Activated CD4-positive, alpha-beta T cell treated with anti-CD3 and anti-CD28 coated beads, Interleukin-2, amount 10 ng/mL, durations not matched to agents 7 days and 5 days (primary cell): ENCODE measurements at places on chromosomes 11 and 22.

DNA sequence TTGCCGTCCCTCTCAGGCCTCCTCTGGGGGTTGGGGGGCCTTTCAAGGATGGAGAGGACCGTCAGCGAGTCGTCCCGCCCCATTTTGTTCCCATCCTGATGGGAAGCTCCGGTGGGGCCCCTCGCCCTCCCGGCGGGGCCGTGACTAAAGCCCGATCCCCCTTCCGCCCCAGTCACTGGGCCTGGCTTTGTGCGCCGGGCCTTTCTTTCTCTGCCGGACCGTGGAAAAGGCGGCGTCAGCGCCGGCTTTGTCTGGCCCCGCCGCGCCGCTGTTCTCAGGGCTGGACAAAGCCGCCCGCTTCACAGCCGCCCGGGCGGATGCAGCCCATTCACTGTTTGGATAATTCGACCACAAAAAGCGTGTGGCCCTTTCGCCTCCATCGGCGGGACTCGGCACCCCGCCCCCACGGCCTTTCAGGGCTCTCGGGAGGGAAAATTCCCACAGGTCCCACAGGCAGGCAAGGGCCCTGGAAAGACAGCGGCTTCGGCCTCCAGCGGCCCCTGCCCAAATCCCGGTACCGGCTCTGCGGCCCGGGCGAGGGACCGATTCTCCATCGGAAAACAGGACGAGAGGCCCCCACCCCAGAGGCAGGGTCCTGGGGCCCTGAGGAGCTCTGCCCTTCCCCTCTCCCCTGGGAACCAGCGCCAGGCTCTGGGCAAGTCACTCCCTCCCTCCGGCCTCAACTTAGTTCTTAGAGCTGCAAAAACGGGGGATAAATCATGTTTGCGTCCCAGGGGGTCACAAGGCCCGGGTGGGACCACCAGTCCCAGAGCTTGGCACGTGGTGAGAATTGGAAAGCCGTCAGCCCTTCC is 87.2 kb downstream of the WNT7B start:
- DNase-seq: no peak

GRCh38 chr11:133999355-133999754 is 42.6 kb upstream of the IGSF9B start:
- no peak for DNase-seq

DNA sequence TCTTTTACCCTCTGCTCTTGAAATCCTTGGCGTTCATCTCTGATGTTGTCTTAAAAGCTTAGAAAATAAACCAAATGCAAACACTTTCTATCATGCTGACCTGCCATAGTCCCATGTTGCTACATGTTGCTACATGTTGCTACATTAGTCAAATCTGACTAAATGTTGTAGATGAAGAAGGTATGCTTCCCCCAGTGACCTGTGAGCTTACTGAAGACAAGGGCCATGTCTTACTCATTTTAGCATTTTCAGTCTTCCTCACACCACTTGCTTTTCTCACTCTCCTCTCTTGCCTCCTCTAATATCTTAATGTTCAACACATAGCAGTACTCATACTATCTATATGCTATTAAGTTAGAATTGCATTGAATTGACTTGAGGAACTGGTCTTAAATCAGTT is 346.4 kb upstream of the MTNR1B start:
- no peak for DNase-seq

DNA sequence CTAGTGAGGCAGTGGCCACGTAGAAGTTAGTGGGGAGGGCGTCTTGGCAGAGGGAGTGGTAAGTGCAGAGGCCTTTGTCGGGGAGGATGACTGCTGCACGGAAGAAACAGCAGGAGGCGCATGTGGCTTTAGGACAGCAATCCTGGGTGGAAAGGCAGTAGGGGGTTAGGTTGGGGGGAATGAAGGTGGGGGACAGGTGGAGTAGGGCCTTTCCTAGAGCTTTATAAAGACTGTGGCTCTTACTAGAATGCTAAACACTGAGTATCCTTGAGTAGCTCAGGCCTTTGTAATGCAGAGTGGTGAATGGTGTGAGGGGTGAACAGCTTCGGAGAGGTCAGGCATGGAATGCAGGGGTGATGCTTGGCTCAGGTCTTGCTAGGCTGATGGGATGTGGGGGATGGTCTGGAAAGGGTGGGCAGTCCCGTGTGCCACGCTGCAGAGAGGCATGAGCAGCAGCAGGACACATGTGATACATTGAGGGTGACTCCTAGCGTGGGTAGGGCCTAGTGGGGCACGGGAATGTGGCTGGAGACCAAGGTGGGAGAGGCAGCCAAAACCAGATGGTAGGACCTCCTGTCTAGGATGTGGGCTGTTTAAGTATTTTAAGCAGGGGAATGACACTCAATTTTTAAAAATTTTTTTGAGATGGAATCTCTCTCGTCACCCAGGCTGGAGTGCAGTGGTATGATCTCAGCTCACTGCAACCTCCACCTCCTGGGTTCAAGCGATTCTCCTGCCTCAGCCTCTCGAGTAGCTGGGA is 19.2 kb downstream of the AP2A2 start:
- DNase-seq: no peak

GRCh38 chr11:107719557-107720302 is 7.9 kb upstream of the SLN start:
- no peak for DNase-seq

DNA sequence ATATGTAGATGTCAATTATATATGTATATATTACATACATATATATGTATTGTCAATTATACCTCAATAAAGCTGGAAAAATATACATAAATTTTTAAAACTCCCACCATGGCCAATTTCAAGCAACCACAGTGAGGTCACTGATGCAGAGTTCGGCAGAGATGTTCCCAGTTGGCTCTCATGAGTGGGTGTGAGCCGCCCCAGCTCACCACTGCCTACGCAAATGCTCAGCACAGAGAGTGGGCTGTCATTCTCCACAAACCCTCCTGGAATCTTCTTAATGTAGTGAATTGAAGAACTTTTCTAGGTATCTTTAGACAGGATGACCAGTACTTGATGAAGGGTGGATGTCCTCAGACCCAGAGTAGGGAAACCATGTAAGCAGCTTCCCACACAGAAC is 96.6 kb upstream of the TMEM45B start:
- DNase-seq: no peak

- no peak for DNase-seq
Observed at GRCh38 chr11:44652901-44653644, 73.7 kb upstream of the TSPAN18 start.

DNA sequence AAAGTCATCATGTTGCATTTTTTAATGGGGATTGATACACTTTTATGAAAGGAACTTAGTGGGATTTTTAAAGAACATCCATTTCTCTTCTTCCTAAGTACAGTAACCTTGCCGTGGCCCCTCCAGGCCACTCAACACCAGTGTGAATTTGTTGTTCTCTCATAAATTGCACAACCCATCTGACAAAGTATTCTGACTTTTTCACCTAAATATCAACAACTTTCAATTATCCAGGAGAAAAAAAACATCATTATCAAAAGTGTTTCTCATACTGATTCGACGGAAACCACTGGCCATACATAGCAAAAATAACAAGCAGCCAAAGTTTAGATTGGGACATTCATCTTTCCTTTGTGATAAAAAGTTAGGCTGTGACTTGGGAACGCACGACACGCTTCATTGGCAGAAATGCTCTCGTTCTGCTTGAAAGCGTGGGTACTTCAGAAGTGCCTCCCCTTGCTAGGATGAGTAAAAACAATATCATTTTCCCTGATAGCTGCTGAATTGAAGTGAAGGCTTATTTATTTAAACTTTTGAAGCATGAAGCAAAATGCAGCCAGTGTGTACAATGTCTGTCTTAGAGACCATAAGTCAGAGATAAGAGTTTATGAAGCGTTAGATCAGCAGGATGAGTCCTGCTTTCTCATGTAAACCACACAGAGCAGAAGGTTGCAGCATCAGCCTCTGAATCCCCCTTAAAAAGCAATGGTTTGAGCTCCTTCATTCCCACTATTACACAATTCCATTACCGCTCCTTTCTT is 20.6 kb upstream of the EIF3M start:
- DNase-seq: no peak

DNA sequence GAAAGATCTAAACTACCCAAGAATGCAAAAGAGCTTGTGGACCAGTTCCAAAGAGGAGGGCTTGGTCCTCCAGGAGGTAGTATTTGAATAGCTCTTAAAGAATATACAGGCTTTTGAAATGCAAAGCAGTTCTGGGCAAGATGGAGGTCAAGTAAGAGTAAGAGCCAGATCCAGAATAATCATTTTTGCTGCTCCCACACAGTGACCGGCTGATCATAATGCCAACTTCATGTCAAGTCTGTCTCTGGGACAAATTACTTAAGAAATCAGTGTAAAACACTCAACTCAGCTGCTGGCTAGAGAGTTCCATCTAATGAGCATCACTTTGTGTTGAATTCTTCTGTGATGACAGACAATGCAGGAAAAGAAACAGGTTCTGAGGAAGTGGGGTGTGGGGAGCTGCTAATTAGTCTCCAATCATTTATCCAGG is 250.9 kb upstream of the NARS2 start:
- no peak for DNase-seq

- DNase-seq: no peak
Observed at GRCh38 chr11:122235615-122236014, 119.6 kb upstream of the BLID start.

DNA sequence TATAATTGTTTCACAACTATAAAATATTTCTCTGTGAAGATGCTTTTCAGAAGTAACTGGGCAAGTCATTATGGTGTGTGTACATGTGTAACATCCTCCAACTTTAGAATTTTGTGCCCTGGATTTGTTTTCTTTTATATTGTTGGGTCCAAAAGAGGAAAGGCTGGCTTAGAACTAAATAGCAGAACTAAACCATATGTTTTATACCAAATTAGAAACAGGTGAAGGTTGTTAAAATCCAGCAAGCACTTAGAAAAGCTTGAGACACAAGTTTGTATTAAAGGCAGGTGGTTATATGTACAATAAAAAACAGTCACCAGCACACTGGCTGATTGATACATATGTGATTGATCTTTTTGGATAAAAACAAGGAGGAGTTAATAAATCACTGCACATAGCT is 158.5 kb downstream of the WNT11 start:
- DNase-seq: no peak

GRCh38 chr22:49412236-49412635 is 415.4 kb downstream of the BRD1 start:
- DNase-seq: no peak

- no peak for DNase-seq
Observed at GRCh38 chr11:124762624-124763155, 600 bp upstream of the ESAM start.

DNA sequence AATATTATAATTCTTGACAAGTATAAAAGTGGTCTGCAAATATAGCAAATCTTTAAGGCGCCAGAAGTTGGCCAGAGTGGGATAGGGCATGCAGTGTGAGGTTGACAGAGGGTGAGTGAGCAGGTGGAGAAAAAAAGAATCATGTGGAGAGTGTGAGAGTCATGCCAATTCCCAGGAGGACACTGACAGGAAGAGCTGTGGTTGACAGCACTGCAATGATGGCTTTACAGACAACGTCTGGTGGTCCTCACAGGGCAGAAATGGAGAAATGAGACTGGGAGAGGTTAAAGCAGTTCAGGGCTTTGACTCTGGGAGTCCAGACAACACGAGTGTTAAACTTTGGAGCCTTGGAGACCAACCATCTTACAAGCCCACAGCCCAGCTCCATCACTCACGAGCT is 34.9 kb downstream of the SERPIND1 start:
- no peak for DNase-seq

- no peak for DNase-seq
Observed at GRCh38 chr22:26993886-26994285, 336.5 kb downstream of the MIAT start.

DNA sequence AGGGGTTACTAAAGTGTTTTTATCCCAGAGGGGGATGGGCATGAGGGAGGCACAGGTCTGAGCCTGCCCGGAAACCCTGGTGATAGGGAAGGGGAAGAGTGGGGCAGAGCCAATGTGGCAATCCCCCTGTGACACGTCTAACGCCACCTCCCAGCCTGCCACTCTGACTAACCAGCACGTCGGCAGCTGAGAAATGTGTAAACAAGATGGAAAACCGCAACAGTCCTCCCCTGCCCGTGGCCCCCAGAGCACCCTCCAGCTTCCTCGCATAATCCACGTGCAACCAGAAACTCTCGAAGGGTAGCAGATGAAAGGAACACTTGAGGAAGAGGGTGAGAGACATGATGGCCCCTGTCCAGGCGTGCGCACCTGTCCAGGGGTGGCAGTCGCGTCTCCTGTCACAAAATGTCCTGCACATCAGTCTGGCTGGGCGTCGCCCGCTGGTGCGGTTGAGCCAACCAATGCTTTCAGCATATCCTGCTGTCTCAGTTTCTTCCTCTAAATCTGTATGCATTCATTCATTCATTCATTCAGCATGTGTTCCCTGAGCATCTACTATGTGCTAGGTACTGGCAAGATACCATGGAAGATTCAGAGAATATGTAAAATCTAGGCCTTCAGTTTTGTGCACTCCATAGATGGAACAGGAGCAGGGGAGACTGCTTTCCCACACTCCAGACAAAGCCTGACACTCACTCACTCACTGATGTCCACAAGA is 4.5 kb downstream of the TMPRSS4 start:
- no peak for DNase-seq

DNA sequence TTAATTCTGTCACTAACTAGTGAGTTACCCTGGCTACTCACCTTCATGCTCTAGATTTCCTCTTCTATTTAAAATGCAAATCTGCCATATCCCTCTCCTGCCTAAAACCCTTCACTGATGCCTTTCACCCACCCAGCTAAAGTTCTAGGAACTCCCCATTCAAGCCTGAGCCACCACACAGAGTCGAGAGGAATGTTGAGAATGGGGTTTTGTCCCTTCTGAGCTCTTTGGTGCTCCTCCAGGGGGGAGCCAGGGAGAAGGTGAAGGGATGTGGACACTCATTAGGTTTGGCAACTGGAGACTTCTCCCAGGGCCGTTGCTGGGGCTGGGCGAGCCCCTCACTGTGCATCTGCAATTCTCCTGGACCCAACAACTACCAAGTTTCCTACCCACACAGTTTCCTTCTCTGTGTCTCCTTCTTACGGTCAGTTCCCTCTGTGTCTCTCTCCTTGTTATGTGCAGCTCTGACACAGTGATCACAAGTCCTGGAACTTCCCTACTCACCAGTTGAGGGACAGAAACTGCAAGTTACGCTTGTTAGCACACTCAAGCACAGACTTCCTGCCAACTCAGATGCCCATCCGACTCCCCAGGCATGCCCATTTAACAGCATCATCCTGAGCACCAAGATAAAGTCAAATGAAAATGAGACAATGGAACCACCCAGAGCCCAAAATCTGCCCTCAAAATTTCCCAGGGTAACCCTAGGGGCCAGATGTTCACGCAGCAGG is 6.5 kb upstream of the IL10RA start:
- no peak for DNase-seq

DNA sequence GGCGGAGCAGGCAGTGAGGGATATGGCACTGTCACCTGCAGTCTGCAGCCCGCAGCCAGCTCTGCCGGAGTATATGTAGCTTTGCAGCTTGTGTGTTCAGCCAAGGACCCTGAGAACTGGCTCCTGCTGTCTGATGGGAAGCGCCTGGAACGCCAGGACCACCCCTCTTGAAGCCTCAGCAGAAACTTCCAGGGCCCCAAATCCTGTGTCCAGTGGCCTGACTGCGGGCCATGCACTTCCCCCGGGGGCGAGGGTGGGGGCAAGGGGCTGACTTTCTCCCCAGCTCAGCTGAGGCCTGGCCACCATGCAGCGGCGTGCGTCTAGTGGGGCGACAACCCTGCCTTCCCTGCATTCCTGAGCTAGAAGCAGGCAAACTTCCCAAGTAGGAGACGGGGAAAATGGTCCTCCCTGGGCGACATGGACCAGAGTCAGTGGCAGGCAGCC is 32.3 kb downstream of the PISD start:
- DNase-seq: no peak
